ENCODE measurements at places on chromosomes 1 and 21.

- no peak for DNase-seq
Observed at GRCh38 chr1:34316773-34317172, 140.1 kb downstream of the C1orf94 start.

GRCh38 chr1:48371598-48371997, 100.4 kb downstream of the SPATA6 start:
- no peak for DNase-seq

DNA sequence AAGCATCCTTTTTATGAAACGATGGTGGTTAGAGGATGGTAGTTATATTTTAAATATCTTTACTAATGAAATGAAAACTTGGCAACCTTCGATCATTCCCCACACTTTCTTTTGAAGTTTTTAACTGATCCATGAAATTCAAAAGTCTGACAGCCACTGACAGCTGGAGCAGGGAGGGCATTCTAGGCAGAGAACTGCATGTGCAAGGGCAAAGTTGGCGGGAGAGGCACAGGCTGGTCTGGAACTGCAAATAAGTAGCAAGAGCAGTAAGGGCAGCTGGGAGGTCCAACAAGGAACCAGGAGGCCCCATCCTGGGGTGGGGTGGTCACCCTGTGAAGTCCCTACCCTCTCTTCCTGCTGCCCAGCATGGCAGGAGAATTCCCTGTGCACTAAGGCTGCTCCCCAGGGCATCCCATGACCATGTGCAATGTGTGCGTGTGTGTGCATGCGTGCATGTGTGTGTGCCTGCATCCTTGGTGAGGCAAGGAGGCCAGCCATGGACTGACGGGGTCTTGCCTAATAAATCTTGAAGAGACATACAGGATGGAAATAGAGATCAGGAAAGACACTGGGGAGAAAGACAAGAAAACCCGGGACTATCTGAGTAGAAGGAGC, 33.1 kb upstream of the FOXO6 start:
- no peak for DNase-seq

DNA sequence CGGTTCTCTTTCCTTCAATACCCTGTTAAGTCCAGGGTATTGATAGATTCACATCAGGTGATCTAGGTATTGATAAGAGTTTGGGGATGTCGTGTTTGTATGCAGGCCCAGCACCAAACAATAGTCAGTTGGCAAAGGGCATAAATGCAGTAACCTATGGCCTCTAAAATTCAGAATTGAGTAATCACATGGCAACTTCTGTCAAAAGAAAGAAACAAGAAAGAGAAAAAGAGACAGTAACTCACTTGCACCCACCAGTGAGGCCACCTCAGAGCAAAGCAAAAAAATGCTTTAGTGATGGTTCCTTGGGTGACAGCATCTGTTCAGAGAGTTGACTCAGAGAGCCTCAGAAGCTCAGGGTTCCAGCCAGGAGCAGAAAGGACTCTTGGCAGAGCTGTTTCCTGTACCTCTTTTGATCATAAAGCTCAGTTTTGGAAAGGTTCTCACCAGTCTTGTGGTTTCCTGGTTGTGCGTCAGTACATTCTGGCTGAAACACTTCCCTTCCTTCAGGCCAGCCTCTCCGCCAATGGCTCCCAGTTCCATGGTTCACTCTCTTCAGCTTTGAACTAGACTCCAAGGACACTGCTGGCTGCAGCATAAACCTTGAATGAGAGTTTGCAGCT, 70.1 kb upstream of the GORAB start:
- no peak for DNase-seq

DNA sequence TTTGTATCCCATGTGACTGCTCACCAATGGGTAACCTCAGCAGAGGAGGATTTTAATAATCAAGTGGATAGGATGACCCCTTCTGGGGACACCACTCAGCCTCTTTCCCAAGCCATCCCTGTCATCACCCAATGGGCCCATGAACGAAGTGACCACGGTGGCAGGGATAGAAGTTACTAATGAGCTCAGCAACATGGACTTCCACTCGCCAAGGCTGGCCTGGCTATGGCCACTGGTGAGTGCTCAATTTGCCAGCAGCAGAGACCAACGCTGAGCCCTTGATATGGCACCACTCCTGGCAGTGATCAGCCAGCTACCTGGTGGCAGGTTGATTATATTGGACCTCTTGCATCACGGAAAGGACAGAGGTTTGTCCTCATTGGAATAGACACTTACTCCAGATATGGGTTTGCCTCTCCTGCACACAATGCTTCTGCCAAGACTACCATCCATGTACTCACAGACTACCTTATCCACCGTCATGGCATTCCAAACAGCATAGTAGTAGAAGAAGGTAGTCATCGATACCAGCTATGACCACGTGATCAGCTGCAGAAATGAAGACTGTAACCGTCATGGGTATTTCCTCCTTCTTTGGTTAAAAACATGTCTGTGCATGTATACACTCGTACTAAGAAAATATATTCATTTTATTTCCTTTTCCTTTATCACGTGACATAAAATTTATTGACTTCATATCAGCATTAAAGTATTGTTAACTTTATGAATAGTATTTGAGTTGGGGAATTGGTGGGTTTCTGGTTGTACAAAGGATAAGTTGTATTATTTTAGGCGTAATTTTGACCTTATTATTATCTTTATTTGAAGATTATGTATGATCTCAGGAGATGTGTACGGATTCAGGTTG, 562.6 kb downstream of the PTPRU start:
- DNase-seq = no peak

- DNase-seq = no peak
Observed at GRCh38 chr1:47935856-47936255, 61.3 kb downstream of the TRABD2B start.

DNA sequence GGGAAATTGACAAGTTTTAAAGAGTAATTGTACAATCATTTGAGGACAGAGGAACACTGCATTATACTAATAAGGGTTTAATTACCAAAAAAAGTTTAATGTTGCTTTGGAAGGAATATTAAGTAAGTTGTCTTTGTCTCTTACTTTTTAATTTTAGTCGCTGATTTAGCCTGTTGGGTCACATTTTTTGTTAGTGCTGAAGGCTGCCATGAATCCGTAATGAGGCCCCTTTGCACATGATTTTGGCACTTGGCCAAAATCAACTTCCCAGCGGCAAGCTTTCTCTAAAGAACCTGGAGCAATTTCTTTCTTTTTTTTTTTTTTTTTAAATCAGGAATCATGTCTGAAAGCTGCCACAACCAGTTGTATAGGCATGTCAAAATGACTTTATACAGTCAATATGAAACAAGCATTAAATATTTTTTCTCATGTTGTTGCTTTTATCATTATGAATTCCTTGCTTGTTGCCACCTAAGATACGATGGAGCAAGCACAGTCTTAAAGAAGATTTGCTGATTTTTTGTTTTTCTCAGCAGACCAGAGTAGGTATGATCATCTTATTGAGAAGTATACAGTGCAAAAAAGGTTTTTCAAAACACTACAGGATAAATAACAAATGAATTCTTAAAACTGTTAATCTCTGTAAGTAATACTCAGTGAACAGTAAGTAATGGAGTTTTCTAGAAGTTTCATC, 690.4 kb downstream of the USP25 start:
- DNase-seq = peak; percentile 19

GRCh38 chr1:156452907-156453306, 47.7 kb downstream of the MEF2D start:
- DNase-seq = no peak

- DNase-seq = no peak
Observed at GRCh38 chr1:93440706-93441105, 7.2 kb upstream of the FNBP1L start.

DNA sequence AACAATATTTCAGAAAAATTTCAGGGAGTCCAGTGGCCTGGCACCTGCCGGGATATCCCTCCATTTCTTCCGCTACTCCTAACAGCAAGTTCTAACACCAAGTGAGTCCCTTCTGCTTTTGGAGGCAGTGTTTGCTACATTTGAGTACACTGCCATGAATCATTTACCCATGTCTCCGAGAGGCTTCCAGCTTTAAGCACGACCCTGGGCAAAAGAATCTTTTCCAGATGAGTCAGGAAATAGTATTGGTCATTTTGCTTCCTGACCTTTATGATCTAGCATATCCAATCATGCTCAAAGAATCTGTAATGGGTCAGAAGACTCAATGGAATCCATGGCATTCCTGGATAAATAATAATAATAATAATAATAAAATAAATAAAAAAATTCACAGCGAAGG, 60.7 kb upstream of the FMN2 start:
- no peak for DNase-seq

GRCh38 chr1:63612564-63612963, 19.4 kb downstream of the PGM1 start:
- no peak for DNase-seq

DNA sequence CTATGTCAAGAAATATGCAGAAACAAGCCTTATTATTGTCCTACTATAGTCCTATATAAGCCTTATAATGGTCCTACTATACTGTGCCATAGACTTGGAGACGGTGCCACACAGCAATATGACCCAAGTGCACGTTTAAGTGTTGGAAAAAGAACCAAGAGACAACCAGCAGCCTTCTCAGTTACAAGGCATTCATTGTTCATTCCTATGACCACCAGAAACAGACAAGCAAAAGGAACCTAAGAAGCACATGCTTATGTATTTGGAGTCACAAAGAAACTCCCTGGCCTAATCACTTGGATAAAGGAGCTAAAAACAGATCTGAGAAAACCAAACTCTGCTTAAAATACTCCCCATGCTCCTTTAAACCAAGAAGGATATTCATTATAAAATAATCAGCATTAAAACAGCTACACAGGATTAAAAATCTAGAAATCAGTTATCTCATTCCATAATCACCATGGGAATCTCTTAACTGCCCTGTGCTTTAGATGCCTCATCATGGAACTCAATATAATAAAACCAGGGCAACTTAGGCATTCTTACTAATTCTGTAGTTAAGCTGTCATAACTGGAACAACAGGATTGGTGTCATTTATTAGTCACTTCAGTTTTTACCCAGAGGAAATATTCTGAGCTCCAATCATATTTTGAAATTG, 7.0 kb downstream of the COLGALT2 start:
- DNase-seq = no peak

GRCh38 chr1:85734931-85735330, 26.7 kb upstream of the ZNHIT6 start:
- no peak for DNase-seq

DNA sequence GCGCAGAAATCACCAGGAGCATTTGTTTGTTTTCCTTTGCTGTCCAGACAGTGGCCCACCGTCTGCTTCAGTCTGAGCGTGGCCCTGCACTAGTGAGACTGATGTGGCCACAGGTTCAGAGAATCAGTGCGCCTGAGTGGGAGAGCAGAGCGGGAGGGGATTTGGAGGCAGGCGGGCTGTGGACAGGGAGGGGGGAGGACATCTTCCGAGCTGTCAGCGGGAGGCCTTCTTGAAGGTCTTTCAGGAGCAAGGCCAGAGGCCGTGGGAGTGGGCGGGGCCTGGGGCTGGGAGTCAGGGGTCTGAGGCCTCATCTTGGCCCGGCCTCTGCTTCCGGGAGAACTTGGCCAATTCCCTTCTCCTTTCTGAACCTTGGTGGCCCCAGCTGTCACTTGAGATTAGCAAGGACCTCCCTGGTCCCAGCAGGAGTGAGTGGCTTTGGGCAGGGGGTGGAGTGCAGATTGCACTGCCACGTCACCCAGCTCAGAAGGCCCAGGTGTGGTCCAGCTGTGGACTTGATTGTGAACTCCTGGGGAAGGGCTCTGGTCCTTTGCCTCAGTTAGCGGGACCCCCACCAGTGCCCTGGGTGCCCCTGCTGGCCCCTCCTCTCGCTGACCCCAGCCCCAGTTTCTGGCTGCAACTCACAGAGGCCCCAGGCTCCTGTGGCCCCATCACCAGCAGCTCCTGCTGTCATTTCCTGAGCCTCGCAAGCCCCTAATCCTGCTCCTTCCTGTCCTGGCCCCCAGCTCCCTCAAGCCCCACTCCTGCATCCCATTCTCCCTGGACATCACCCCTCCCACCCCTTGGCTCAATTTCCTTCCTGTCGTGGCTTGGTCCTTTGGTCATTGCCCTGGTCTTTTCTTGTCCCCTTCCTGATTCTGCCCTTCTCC, 8.4 kb downstream of the TNFRSF1B start:
- no peak for DNase-seq

DNA sequence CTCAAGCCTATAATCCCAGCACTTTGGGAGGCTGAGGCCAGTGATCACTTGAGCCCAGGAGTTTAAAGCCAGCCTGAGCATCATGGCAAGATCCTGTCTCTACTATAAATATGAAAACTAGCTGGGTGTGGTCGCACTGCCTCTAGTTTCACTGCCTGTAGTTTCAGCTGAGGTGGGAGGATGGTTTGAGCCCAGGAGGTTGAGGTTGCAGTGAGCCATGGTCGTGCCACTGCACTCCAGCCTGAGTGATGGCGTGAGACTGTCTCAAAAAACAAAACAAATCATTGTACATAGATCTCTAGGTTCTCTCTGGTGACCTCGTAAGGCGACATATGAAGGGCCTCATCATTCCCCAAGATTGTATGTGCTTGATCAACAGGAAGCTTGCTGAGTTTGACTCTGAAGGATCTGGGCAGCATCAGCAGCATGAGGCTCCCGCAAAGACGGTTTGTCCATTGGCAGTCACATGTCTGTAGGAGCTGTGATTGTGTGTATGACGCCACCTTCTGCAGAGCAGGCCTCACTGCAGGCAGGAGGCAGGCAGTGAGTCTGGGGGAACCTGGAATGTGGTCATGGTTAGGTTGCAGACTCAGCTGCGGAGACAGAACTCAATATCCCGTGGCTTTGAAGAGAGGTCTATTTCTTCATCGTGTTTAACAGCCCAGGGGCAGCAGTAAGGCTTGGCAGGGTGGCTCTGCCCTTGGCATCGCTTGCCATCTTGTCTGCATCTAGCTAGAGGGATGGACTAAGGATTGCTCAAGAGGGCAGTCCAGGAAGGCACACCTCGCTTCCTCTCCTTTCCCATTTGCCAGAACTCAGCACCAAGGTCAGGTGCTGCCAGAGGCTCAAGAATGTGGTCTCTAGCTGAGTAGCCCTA, 14.0 kb downstream of the ATP5PO start:
- DNase-seq = peak; percentile 75

- no peak for DNase-seq
Observed at GRCh38 chr1:29504196-29504595, 267.9 kb downstream of the PTPRU start.

DNA sequence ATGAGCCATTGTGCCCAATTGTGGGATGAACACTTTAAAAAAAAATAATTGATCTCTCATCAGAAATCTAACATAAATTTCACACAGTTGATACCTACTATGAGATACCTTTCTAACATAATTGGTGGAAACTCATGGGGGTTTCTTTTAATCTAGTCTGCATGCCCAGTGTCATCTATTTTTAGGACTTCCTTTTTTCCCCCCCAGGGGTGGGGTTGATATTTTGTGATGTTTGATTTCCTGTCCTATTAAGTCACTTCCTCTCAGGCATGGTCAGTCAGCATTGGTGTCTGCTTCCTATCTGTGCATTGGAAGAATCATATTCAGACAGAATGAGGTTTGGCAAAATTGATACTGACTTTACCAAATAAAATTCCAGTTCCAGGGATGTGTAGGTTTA, 21.5 kb downstream of the NFYC start:
- no peak for DNase-seq

Data from NCI-H524 (cell line).